ENCODE measurements at places on chromosomes 5 and 9.

- H3K4me3 ChIP-seq, result no peak overlapping the region
- H3K36me3 ChIP-seq, result peaks cover 48% of the 10 kb centered on the region
- no peaks in the 10 kb centered on the region for H3K27me3 ChIP-seq
Measured at GRCh38 chr5:179841621-179842020, 17.0 kb downstream of the MRNIP start.

GRCh38 chr9:128203024-128203706 lies at the start of gene DNM1:
TSS of gene DNM1 (plus strand) at chr9:128203379. CDS start at chr9:128203471, 92 bp downstream.
- H3K27ac ChIP-seq, result no peak within 1 kb of the TSS
- H3K4me1 ChIP-seq, result peaks cover 10% of the 10 kb centered on the region
- H3K27me3 ChIP-seq, result peaks cover 25% of the 10 kb centered on the region
- DNase-seq, result peak; percentile 83
- no peaks in the 10 kb centered on the region for H3K36me3 ChIP-seq
- peak within 1 kb of the TSS; percentile 58 for H3K4me3 ChIP-seq

GRCh38 chr5:134578578-134579283 lies 53.3 kb downstream of the JADE2 start:
- peaks cover 71% of the 10 kb centered on the region for H3K36me3 ChIP-seq
- H3K4me3 ChIP-seq, result no peak overlapping the region
- H3K27me3 ChIP-seq, result no peaks in the 10 kb centered on the region
- peaks cover 23% of the 10 kb centered on the region for H3K4me1 ChIP-seq

- H3K36me3 ChIP-seq, result no peaks in the 10 kb centered on the region
- H3K27ac ChIP-seq, result no peak overlapping the region
- no peak overlapping the region for H3K4me3 ChIP-seq
- no peaks in the 10 kb centered on the region for H3K27me3 ChIP-seq
- no peaks in the 10 kb centered on the region for H3K4me1 ChIP-seq
- DNase-seq, result no peak
Measured at GRCh38 chr9:18596920-18597319, 123.0 kb downstream of the ADAMTSL1 start.
